Forelimb muscle (tissue), 1 donor: ENCODE measurements at places on chromosomes 4 and X. TPM values are rescaled to one million over a fixed set of nuclear protein-coding genes. Genes with fewer than 3 reads are reported as not detected.

GRCh38 chrX:39331082-39331704 lies 529.9 kb downstream of the MID1IP1 start:
- no peak for DNase-seq

DNA sequence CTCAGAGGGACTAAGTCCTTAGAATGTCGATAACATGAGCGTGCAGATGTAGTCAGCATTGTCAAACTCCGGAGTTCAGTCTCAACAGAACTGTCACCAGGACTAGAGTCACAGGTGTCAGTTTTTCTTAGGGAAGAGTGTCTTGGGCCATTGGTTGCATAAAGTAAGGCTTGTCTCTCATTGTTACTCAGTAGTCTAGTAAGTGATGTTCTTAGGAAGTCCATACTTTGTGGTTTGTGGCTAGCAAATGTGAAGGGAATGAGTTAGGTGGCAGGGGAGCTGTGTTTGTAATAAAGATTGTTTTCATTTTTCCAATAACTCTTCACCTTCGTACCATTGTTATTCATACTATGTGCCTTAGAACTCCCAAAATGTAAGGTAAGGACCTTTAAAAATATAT lies 119.6 kb downstream of the AFF2 start:
- no peak for DNase-seq

DNA sequence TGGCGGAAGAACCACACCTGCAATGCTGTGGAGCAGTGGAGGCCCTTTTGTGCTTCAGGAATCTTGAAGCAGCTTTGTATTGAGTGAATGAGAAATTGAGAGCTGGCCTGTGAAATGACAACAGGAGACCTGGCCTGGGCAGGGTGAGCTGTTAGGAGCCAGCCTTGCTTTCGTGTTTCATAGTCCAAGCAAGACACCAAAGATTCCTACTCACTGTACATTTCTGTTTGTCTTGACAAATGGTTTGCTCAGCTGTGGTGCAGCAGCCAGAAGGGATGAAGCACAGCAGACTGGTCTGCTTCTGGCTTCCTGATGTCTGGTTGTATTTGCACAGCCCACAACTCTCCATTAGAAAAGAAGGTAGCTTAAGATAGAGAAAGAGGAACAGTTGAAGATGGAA lies 96.5 kb downstream of the GATB start:
- no peak for DNase-seq

The ARHGEF9 gene
- polyA plus RNA-seq: 20.2 TPM

The CTAG1A gene
- not detected for polyA plus RNA-seq

The CLTRN gene
- polyA plus RNA-seq: 0.61 TPM
